CD4-positive, alpha-beta T cell treated with Interferon alpha-2 for 1 hour (primary cell): ENCODE measurements at places on chromosomes 4 and X.

- no peak for DNase-seq
Measured at GRCh38 chr4:40099010-40099409, 42.4 kb downstream of the N4BP2 start.

DNA sequence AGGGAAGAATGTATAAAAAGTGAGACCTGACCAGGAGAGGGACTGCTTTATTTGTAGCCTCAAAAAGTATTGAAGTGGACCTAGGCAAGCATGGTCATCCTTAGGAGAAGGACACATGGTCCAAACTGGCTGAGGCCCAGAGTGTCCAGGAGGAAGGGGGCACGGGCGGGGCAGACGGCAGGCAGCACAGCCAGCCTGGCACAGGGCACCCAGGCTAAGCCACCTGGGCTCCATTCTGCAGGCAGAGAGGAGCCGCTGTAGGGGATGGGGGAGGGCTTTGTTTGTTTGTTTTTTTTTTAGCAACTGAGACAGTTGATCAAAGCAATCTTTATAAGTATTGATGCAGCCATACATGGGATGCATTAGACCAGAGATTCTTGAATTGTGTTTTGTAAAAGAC lies 188.6 kb downstream of the PRDM5 start:
- DNase-seq: no peak

DNA sequence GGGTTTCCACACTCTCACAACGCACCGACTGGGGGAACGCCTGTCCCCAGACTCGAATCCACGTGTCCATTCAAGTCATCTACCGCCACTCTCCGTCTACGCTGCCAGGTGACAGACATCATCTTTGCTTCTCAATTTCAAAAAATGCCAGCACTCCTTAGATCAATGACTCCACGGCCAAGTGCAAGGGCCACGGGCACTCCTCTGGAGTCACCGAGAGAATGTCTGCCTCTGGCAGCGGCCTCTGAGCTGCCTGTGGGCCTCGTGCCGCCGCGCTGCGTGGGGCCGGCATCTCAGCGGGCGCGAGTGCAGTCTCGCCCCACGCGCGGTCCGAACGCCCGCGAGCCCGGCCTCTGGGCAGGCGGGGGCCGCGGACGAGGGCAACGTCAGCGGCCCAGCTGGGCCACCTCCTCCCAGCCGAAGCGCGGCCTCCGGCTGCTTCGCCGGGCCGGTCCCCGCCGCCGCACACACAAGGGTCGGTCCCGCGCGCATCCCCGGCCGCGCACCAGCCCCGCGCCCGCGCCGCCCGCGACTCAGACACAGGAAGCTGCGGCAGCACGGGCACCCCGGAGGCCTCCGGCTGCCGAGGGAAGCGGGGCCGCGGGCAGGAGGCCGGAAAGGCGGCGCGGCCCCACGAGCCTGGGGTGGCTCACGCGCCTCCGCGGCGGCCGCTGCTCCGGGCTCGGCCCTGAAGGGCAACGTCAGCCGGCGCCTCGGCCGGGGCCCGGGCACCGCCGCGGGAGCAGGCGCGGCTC lies 450 bp downstream of the ACSL1 start:
- DNase-seq: peak; percentile 35

DNA sequence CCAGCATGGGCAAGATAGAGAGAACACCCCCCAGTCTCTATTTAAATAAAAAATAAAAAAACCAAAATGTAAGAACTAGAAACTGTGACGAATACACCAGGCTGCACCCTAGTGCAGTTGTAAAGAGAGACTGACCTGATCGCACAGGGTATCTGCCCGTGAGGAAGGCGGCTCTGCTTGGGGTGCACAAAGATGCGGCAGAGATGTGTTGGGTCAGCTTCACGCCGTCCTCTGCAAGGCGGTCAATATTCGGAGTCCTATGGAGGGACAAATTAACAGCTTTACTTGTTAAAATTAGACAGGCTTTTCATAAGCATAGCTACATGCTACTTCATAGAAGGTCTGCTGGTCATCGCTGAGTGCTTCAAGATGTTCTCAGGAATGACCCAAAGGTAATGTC lies 26.1 kb upstream of the ARSD start:
- DNase-seq: no peak

- DNase-seq: peak; percentile 66
Measured at GRCh38 chr4:47122592-47123291, 91.4 kb downstream of the GABRB1 start.

- DNase-seq: no peak
Measured at GRCh38 chrX:8591501-8591900, 126.9 kb downstream of the VCX3B start.

DNA sequence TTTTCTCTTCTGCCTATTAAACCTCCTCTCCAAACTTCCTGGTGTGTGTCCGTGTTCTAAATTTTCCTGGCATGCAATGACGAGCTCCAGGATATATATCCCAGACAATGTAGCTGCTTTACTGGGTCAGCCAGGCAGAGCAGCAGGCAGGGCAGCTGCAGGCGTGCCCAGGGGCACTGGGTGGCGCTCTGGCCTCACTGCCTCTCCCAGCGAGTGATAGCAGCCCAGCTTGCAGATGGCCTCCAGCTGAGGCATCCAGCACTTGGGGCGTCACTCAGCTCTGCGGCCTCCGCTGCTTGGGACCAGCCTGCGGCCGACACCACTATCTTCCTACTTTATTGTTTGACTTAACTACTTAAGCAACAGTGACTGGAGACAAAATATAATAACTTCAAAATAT lies 23.0 kb upstream of the UBA6 start:
- no peak for DNase-seq

- DNase-seq: no peak
Measured at GRCh38 chr4:38752372-38752940, 30.3 kb downstream of the TLR10 start.

DNA sequence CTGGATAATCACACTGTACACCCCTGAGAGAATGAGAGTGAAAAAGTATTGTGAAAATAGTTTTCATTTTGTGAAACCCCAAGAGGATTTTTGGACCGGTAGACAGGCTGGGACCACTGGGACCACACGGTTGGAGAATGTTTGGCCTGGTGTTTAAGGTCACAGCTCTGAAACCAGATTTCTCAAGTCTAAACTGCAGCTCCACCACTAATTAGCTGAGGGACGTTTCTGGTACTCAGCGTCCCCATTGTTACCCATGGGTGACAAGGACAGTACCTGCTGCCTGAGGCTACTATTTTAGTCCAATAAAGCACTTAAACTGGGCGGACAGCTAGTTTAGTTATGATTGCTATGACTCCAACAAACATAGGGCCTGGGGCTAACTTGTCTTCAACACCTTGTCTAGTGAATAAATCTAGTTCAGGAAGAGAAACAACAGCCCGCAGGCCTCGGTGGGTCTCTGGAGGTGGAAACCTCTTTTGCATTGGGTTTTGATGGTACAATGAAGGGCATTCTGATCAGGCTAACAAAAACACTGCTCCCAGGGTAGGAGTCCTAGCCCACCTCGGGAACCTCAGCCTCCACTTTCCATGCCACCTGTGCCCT lies 509 bp upstream of the USP11 start:
- DNase-seq: no peak

DNA sequence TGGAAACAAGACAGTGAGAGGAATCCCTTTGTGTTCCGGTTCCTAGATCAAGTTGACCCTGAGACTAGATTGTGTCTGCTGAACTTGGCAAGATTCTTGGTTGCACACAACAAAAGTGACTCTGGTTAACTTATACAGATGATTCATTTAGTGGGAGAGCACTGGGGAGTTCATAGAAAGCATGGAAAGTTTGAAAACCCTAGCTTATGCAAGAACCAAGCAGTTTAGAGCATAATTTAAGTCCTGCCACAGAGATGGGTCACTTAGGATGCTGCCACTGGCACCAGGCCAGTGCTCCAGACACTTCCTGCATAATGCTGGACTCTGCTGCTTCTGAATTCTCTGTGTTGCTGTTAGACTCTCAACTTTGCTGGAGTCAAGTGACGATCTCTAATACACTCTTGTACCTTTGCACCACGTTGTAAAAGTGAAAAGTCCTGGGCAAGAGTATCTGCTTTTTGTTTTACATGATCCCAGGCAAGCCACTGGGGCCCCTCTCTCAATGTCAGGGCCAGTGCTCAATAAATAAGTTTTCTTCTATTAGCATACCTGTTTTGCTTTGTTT lies 12.7 kb upstream of the DCUN1D4 start:
- DNase-seq: no peak

DNA sequence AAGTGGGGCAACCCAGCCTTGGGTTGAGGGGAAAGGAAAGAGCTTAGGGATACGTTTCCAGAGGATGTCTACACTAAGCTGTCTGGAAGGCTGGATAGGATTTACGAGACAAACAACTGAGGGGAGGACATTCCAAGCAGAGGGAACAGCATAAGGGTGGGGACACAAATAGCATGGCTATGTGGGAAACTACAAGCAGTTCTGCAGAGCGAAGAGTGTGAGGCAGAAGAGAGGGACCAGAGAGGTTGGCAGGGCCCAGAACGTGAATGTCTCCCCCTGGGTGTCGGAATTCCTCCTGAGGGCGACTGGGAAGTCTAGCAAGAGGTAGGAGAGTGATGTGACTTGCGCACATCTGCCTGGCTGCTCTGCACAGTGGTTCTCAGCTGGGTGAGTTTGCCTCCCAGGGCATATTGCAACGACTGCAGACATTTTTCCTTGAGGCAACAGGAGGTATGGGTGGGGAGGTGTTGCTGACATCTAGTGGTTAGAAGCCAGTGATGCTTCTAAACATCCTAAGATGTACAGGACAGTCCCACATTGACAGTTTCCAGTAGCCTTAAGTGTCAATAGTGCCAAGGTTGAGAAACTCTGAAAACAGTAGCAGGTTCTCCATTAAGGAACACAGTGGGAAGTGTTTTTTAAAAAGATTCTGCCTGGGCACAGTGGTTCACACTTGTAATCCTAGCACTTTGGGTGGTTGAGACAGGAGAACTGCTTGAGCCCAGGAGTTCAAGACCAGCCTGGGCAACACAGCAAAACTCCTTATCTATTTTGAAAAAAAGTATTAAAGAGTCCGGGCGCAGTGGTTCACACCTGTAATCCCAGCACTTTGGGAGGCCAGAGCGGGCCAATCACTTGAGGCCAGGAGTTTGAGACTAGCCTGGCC lies 9.2 kb downstream of the NDUFA1 start:
- peak; percentile 26 for DNase-seq

DNA sequence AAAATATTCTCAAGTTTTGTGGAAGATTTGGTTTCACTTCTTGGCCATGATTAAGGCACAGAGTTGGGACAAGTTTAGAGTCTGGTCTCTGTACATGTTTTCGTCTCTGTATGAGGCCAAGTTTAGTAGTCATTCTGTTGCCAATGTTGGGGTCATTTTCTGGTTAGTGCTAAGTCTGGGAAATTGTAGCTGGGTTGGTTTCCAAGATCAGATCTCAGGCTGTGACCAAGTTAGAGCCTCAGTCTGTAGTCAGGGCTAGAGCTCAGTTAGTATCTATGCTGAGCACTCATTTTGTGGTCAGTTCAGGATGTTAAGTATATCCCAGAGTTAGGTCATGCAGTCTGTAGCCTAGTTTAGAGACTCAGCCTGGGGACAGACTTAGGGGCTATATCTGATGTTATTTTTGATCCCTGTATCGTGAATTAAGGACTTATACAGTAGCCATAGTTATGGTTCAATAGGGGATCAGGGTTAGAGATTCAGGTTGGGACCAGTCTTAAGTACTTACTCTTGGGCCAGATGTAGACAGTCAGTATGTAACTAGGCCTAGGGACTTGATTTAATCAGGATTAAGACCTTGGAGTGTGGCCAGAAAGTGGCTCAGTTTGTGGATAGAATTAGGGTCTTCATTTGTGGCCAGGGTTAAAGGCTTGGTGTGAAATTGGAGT lies 6.6 kb upstream of the ENOX2 start:
- DNase-seq: no peak

DNA sequence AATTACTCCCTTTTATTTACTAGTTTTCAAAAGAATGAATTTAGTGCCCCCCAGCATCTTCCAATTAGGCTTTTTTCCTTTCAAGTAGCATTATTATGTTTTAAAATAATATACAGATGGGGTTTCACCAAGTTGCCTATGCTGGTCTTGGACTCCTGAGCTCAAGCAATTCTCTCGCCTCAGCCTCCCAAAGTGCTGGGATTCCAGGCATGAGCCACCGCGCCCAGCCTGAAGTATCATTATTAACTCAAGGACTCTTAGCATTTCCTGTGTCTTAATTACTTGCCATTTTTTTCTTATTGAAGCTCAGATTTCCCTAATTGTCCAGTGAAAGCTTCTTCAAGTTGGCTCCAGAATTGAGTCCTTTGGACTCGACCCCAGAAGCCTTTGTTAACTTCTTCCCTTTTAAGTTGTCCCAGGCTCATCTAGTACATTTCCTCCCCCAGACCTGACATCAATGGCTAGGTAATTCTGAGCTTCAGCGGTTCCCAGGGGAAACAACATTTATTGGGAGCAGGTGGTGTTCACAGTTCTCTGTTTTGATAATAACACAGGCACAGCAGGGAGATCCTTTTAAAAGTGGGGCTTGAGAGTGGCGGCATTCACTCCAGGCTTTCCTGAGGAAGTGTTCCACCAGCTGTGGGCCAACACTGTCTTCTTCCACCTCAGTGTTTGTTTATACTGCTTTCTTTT lies 10.0 kb downstream of the SAT1 start:
- DNase-seq: no peak

DNA sequence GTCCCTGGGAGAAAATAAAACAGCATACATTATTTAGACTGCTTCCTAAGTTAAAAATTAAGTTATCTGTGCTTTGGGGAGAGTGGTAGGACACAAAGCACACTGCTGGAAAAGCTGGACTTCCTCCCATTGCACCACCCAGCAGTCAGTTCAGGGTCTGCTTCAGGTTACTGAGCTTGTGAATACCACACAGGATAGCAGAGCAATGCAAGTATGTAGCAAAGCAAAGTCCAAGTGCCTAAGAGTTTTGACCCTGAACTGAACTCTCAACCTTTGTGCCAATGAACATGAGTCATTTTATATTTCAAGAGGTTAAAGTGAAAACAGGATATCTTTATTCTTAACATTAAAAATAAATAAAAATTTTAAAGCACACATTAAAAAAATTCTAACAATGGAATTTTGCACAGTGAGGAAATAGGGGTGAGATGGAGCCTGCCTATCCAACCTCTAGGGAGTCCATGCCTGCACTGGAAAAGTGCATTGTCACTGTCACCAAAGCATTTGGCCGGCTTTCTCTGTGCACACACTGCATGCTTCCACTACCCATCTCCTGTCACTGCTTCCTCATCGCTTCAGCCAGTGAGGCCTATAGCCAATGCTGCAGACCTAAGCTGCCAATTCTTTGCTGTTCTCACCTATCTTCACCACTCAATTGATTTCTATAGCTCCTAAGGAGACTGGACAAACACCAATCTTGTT lies 50.9 kb downstream of the ABCG2 start:
- DNase-seq: no peak

DNA sequence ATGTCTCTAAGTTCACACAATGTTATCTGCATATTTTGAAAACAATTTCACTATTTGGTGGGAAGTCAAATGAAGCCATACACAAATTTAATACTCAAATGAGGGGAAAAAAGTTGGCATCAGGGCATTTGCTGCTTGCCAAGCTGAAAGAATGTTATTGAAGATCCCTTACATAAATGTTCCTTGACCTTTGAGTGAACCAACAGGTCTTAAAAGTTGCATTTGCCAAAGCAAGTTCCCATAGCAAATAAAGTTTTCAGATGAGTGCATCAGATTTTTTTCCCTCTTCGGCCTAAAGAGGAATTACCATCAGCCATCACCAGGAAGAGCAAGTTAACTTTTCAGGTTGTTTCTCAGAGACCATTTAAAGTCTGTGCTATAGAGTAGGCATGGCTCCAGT lies 115.9 kb downstream of the COX18 start:
- no peak for DNase-seq

GRCh38 chr4:151667048-151667447 lies 93.8 kb downstream of the GATB start:
- no peak for DNase-seq

GRCh38 chr4:90799895-90800294 lies 672.7 kb downstream of the CCSER1 start:
- no peak for DNase-seq

- no peak for DNase-seq
Measured at GRCh38 chr4:99529228-99529627, 18.4 kb downstream of the C4orf17 start.
